ENCODE measurements at places on chromosomes 13 and 19.

- DNase-seq = no peak
Observed at GRCh38 chr19:2771786-2772674, 11.0 kb downstream of the SGTA start.

- DNase-seq = no peak
Observed at GRCh38 chr19:51729781-51730180, 6.0 kb upstream of the HAS1 start.

DNA sequence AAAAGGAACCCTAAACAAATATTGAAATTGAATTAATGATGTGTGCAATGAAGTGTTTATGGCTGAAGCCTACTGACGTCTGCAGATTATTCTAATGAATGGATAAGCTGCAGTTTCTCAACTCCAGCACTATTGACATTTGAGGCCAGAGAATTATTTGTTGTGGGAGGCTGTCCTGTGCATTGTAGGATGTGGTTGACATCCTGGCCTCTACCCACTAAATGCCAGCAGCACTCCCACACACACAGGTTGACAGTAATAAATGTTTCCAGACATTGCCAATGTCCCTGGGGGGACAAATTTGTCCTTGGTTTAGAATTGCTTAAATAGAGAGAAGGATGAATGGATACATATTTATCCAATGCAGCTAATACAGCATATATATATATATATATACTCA, 19.2 kb upstream of the MYH14 start:
- no peak for DNase-seq

DNA sequence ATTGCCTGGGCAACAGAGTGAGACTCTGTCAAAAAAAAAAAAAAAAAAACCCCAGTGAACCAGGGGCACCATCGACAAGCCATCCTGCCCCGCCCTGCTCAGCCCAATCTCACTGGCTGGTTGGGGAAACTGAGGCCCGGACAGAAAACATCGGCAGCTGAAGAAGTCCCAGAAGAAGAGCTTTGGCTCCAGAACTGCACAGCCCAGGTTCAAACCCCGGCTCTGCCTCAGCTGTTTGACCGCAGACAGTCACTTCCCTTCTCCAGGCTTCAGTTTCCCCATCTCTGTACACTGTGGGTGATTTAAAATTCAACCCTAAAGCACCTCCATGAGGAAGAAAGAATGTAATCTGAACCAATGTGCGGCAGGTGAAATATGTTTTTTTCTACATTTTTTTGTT, 9.4 kb upstream of the SEMA6B start:
- no peak for DNase-seq

DNA sequence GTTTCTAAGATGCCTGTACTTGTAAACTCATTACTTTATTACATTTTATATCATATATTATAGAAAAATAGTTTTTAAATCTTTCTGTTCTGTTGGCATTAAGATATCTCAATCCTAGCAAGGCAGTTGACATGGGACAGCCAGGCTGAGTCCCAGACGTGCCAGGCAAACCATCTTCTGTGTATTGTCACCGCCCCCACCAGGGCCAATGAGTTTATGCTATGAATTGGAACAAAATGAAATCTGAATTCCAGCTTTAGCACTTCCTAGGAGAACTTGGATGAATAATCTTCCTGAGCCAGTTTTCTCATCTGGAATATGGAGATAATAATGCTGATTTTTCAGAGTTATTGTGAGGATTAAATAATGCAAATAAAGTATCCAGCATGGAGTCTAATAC, 79.9 kb upstream of the GSX1 start:
- DNase-seq = no peak

DNA sequence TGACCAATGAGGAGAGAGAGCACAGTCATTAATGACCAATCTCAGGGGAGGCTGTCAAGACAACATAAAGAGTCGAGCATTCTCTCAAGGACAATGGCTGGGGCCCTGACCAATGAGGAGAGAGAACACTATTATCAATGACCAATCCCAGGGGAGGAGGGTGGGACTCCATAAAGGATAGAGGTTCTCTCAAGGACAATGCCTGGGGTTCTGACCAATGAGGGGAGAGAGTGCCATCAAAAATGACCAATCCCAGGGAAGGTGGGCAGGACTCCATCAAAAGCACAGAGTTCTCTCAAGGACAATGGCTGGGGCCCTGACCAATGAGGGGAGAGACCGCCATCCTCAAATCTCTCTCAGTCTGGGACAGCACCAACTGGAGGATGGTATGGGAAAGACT, 3.3 kb upstream of the KLK11 start:
- no peak for DNase-seq

DNA sequence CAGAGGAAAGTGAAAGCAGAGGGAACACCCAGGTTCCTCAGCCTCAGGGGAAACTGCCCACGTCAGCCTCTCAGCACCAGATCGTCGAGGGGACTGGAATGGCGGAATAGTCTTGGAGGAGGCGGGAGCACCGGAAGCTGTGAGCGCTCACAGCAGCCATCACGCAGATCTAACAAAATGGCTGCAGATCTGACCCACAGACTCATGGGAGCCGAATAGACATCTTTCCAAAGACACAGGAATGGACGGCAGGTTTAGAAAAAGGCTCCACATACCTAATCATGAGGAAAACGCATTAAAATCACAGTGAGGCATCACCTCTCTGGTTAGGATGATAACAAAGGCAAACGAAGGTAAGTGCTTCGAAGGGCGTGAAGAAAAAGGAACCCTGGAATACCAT, 11.8 kb upstream of the LILRA2 start:
- no peak for DNase-seq

DNA sequence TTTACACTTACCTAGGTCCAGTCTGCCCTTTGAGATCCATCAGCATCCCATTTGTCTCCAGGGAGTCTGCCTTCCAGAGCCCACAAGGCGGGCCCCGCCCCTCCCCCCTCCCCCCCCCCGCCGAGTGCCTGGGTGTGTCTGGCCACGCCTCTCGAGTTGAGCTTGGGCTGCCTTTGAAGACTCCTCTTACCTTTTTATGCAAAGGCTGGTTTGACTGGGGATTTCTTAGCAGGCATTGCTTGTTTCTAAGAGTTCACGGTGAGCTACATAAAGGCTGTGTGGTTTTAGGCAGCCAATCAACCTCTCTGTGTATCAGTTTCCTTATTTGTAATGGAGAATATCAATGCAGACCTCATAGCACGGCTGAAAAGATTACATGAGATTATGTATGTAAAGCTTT, 11.3 kb downstream of the GPR12 start:
- DNase-seq = no peak

DNA sequence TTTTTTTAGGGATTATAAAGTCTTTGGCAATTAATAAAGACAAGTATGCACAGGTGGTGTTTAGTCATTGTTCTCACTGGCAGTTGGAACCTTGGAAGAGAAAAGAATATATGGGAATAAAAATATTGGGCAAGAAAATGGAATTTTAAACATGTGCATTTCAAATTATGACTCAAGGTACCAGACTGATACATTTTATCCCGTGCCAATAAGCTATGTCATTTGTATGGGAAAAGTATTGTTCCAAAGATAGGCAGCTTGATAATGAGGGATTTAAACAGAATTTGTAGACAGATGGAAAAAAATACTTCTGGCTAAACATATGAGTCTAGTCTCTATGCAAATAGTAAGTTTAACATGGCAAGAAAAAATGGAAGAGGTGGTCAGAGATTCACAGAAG, 169.5 kb upstream of the UFM1 start:
- DNase-seq = no peak

DNA sequence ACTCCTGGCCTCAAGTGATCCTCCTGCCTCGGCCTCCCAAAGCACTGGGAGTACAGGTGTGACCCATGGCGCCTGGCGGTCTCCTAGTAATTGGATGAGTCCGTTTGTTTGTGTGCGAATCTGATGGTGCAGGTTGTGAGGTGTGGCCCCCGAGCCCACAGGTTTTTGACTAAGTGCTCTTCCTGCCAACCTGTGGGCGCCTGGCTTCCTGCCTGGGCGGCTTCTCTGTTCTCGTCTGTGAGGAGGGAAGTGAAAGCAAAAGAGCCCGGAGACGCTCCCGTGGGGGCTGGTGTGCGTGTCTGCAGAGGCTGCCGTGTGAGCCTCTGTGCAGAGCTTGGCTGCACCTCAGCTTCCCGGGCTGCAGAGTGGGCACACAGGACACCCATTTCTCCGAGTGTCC, 10.0 kb downstream of the ARHGAP45 start:
- DNase-seq = peak; percentile 61

GRCh38 chr19:30909216-30909615, 440.0 kb downstream of the TSHZ3 start:
- DNase-seq = no peak

GRCh38 chr19:33957804-33958203, 161.1 kb downstream of the KCTD15 start:
- no peak for DNase-seq

DNA sequence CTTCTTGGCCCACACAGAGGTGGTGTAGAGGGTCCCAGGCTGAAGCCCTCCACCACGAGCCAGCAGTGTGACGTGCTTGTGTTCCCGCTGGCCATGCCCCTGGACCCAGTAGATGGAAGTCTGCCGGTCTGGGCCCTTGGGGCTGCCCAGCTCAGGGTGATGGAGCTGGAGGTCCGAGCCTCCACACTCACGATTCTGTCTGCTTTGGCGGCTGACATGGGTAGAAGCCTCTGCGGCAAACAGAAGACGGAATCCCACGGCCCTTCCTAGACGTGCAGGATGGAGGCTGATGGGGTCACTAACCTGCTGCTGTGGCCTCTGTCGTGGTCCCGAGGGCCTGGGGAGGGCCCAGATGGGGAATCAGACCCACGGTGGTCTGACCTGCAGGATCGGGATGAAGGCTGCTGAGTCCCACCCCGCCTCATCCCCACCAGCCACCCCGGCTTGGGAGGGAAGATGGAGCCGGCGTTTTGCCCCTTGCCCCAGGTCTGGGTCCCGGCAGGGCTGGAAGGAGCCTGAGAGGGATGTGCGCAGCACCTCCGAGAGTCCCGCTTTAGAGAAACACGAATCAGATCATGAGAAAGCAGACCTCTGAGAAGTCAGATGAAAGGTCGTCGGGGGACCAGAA, 4.4 kb downstream of the TMEM86B start:
- no peak for DNase-seq

- DNase-seq = no peak
Observed at GRCh38 chr13:25778808-25779305, 273.0 kb downstream of the SHISA2 start.

DNA sequence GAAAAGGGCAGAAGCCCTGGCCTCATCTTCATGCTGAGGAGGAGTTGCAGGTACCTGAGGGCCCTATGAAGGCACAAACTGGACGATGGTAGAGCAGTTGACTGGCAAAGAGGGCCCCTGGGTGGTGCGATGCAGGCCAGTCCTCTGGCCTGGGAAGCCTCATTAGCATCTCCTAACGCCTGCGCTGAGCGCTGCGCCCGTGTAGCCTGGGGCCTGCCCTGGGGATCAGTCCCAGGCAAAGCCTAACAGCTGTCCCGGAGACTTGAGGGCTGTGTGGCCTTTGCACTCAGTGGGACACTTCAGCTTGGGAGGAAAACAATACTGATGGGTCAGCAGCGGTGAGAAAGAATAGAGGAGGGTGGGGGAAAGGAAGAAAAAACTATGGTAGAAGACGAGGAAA, 187.7 kb downstream of the RAP2A start:
- DNase-seq = no peak

- no peak for DNase-seq
Observed at GRCh38 chr13:50476577-50477285, 366.8 kb downstream of the DLEU7 start.

DNA sequence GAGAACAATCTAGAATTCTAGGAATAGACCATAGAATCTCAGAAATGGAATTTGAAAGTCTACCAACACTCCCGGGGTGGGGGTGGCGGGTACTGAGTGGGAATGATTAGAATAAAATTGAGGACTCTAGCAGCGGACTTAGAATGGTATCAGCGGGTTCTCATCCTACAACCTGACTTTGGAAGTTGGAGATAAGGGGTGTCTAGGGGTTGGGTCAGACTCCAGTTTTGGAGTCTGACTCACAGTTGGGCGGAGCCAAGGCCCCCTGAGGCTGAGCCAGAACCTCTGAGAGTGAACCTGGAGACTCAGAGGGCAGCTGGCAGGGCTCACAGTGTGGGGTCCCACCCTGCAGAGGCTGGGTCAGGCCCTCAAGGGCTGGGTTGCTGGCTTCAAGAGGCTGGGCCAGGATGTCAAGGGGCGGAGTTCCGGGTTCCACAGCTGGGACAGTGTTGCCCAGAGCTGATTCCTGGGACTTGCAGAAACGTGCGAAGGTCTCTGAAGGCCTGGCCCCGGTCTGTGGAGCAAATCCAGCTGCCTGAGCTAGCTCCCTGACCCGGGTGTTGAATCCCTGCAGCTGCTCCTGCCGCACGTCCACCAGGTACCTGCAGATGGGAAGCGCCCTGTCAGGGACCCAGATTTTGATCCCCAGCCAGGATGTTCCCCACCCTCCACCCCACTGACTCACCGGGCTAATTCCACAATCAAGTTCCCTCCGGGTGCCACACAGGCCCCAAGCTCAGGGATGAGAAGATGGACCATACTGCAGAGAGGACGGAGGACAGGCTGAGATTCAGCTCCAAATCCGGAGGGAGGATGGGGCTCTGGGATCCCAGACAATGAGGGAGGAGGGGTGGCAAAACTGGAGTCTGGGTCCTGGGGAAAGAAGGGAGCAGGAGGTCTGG, 1.6 kb upstream of the TNNI3 start:
- no peak for DNase-seq

GRCh38 chr13:40028446-40028845, 373.0 kb downstream of the COG6 start:
- no peak for DNase-seq

- DNase-seq = no peak
Observed at GRCh38 chr13:72960541-72960940, 98.3 kb upstream of the KLF5 start.

DNA sequence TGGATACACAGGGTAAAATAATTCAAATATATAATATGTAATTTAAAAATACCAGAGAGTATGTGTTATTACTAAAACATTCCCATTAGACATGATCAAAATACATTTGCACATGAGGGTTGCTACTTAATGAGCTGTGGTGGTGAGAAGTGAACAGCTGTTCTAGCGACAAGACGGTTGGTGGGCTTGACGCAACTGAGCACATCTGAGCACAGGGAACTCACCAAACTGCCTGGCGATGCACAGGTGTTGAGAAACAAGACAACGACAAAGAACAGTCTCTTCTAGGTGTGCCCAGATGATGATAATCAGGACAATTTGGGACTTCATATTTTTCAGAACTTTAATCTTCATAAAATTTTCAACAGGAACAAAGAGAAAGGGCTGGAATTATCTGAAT, 555.1 kb upstream of the SGCG start:
- no peak for DNase-seq

GRCh38 chr13:21055511-21056045, 5.8 kb downstream of the LATS2 start:
- no peak for DNase-seq

Measured in stimulated activated CD8-positive, alpha-beta memory T cell treated with anti-CD3 and anti-CD28 coated beads, Interleukin-15, amount 100 ng/mL, for 24 hours (primary cell).